NCI-H1105 treated with DMSO at 0.1 percent for 48 hours (cell line): ENCODE measurements at places on chromosomes 13 and 19.

DNA sequence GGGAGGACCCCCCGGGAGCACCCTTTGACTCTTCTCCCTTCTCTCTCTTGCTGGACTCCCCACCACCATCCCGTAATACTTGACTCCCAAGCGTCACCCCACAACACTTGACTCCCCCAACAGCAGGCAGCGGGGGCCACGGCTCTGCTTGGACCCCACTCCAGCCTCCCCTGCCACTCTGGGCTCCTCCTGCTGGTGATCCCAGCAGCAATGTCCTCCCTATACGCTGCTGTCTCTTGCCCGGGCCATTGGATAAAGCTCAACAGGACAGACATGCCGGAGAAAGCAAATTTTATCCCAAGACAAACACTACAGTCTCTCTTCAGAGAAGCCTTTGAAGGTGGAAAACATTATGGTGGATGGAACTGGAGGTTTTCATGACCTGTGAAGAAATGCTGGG, 20.4 kb upstream of the AMER2 start:
- no peak for DNase-seq

DNA sequence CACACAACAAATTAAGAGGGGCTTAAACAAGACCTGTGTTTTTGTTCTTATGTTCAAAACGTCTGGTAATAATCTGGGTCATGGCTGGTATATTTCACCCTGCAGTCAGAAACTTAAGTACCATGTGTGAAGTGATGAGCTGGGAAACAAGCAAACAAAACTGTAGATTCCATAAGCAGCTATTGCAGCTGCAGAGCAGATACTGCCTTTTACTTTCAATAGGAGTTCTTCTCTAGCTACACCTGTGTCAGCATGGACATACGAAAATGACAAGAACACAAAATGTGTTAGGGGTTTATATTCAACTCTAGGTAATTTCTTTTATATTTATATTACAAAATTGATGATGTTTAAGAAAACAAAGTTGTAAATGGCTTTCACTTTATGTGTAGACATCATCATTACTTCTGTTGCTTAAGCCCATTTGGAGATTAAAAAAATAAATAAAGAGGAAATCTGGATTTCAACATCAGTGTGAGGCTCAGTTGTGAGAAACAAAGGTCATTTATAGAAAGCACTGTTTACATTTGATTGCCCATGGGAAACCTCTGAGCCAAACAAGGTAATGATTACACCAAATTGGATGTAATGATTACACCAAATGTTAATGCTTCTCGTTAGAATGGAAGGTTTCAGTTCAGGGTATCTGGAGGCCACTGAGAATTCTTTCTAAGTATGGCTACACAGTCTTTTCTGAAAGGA, 451.0 kb upstream of the SLC10A2 start:
- DNase-seq = no peak

- DNase-seq = no peak
These were observed 803 bp downstream of the FLT3 start for GRCh38 chr13:28099396-28100149.

DNA sequence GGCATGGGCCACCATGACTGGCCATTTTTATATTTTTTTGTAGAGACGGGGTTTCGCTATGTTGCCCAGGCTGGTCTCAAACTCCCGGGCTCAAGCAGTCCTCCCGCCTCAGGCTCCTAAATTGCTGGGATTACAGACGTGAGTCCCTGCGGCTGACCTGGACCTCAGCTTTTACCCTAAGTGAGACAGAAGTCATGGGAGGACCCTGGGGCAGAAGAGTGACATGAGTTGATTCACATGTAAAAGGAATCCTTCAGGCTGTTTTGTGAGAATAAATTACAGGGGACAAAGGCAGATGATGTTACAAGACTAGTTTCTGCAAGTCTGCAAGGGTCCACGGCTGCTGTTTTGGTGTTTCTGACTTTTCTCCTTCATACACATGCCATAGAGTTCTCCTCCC, 2.6 kb upstream of the BCAM start:
- DNase-seq = no peak

GRCh38 chr13:110574161-110574560, 12.6 kb upstream of the RAB20 start:
- DNase-seq = no peak

GRCh38 chr13:114048443-114048842, 74.6 kb upstream of the C13orf46 start:
- DNase-seq = no peak

- peak; percentile 88 for DNase-seq
These were observed 1.8 kb downstream of the LRG1 start for GRCh38 chr19:4537953-4538600.

- DNase-seq = no peak
These were observed 134.2 kb upstream of the PEG3 start for GRCh38 chr19:56974556-56975207.

GRCh38 chr19:4977299-4978174, 8.6 kb downstream of the KDM4B start:
- DNase-seq = peak; percentile 58

DNA sequence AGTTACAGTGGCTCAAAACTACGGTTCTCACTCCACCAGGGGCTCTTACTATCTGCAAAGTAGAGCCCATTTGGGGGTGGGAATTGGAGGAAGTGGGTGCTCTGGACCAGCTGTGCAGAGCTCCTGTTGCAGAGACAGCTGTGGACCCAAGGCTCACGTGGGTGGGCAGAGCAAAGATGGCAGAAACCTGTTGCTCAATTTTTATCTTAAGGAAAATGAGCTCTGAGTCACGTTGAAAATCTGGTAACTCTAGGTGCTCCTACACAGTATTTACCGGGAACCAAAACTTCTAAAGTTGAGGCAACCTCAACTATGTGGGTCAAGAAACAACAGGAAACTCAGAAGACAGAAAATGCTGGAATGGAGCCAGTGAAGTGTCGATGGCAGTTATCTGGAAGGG, 30.2 kb upstream of the SLC15A1 start:
- no peak for DNase-seq

DNA sequence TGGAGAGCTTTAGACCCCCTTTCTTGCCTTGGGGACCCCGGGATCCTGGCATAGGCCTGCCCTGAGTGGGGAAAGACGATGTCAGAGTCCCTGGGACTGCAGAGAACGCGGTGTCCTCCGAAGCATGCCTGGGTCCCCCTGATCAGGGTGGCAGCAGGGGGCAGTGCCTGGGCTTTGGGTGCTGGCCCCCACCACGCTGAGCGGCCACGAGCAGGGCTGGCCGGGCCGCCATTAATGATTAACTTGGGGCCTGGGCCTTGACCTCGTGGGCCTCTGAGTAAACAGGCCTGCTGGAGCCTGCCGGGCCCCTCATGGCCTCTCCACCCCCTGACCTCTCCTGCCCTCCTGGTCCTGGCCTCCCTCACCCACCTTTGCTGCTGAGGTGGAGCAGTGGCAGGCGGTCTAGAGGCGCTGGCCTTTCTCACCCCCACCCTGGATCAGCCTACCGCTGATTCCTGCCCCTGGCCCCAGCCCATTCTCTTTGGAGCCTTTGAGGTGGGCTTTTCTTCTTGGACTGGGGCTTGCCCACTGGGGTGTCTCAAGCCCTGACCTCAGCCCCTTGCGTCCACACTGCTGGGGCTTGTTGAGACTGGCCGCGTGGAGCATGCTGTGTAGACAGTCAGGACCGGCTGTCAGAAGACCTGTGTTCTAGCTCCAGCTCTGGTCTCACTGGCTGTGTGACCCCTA, 26.3 kb downstream of the CEBPA start:
- DNase-seq = no peak

- DNase-seq = no peak
These were observed 110.0 kb upstream of the SOX21 start for GRCh38 chr13:94822356-94822755.

- DNase-seq = no peak
These were observed 10.3 kb downstream of the IL17D start for GRCh38 chr13:20713751-20714150.

DNA sequence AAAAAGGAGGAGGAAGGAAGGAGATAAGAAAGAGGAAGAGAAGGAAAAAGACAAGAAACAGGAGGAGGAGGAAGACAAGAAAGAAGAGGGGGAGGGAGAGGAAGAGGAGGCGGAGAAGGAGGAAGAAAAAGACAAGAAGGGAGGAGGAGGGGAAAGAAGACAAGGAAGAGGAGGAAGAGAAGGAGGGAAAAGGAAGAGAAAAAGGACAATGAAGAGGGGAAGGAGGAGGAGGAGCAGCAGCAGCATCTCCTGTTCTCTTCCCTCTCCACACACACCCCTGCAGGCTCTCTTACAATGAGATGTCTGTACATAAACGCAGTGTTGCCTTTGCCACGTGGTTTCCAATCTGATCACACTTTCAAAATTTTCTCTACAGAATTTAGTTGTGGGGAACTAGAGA, 66.6 kb downstream of the RUBCNL start:
- DNase-seq = no peak

DNA sequence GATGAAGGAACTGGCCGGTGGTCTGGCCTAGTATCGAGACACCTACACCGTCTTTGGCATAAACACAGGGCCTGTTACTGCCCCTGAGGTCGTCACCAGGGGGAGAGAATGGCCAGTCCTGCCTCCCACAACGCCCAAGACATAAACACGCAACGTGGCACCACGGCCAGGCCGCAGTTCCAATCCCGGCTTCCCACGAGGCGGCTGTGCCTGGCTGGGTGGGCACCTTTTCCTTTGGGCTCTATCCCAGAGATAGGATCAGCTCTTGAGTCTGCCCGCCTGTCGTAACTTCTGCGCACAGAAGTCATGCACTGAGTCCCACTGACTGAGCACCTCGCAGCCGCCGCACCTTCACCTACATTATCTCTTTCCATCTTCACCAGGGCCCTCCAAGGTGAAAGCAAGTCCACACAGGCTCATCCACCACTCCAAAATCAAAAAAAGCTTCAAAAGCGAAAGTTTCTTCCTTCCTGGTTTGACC, 1.1 kb downstream of the MIER2 start:
- no peak for DNase-seq

DNA sequence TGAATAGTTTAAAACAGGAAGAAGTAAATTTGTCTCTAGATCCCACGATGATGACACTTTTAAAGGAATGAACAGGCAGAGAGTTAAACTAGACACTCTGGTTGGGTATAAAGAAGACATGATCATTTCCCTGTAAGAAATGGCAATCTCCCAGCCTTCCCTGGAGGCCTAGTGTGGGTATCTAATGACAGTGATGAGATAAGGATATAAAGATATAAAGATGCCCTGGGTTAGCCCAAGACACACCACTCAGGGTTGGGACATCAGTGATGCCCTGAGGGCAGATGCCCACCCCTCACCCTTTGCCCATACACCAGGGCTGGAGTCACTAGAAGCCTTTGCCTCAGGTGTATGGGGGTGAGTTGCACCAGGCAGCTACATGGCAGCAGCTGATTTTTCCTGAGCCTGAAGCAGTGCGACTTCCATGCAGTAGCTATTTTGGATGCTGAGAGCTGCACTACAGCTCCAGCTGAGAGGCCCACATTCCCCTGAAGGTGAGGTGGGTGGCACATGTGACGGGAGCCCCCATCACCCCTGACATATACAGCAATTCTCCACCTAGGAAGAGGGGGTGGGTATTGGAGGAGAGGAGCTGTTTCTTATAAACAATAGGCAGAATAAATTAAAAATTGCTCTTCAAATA, 177.5 kb downstream of the NDFIP2 start:
- no peak for DNase-seq

DNA sequence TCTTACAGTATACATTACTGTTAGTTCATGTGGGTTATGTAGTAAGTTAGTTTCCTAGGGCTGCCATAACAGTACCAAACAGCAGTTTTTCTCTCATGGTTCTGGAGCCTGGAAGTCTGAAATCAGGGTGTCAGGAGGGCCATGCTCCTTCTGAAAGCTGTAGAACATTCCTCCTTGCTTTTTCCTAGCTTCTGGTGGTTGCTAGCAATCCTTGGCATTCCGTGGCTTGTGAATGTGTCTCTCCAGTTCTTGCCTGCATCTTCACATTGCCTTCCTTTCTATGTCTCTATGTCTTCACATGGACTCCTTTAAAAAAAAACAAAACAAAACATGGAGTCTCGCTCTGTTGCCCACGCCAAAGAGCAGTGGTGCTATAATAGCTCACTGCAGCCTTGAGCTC, 95.4 kb downstream of the WDFY2 start:
- DNase-seq = no peak

DNA sequence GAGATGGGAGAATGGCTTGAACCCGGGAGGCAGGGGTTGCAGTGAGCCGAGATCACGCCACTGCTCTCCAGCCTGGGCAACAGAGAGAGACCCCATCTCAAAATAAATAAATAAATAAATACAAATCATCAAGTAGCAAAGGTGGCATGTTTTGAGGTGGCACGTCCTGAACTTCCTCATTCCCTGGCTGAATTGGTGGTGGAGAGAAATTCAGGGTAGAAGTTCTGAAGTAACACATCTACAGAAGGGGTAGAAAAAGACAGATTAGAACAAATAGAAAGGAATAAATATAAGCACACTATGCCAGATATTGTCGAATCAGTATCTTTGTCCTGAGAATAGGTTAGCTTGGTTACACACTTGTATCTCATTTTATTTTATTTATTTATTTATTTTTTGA, 6.3 kb downstream of the IFI30 start:
- DNase-seq = no peak

DNA sequence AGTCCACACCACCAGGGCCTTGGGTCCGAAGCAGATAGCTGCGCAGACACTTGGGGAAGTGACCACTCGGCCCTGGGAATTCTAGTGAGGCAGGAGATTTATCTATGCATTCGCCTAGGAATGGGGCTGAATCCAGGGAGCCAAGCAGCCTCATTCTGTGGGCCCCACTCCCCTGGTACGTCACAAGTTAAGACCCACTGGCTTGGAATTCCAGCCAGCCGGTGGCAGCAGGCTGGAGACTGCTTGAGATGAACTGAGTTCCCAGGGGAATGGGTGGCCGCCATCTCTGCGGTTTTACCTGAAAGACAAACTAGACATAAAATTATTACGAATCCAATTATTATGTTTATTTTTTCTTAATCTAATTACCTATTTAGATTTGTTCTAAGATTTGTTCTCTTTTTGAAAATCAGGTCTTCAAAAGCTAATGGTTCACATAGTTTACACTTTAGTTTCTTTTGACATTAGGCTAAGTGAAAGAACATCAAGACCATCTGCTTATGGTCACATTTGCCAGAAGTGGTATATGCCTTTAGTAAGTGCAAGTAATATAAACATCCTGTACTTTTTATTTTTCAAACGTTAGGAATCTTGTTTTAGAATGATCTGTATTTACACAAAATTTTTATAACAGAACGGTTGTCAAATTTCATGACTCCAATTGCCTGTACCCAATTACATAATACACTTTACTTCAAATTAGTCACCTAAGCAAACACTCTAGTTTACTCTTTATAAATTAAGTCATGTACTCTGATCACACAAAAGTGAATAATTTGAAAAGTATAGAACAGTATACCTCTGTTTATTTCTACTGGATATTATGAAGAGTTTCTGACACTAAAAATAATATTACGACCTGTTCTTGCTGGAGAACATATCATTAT, 74.4 kb downstream of the SLITRK6 start:
- DNase-seq = peak; percentile 51

GRCh38 chr13:63408331-63409189, 1992.9 kb upstream of the PCDH20 start:
- DNase-seq = peak; percentile 51

DNA sequence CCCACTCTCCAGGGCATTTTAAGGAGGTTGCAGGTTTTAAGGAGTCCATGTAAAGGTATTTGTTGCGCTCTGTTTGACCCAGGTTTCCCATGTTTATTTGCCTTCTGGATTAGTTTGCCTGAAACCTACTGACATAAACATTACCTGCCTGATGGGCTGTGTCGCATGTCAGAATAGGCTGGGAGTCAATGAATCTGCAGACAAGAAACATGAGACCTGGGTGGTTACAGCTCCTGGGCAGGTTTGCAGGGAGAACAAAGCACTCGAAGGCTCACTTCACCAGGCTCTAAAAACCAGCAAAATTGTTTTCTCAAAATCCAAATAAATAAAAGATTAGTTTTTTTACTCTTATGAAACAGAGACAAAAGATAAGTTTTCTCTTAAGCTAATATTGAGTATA, 114.4 kb upstream of the SERTM1 start:
- DNase-seq = no peak

- no peak for DNase-seq
These were observed 28.7 kb upstream of the KCTD15 start for GRCh38 chr19:33767898-33768413.
